Iris pigment epithelial cell (primary cell): ENCODE measurements at places on chromosomes 5 and 9.

- peak; percentile 60 for DNase-seq
Observed at GRCh38 chr5:147887026-147887627, 8.6 kb downstream of the SCGB3A2 start.

DNA sequence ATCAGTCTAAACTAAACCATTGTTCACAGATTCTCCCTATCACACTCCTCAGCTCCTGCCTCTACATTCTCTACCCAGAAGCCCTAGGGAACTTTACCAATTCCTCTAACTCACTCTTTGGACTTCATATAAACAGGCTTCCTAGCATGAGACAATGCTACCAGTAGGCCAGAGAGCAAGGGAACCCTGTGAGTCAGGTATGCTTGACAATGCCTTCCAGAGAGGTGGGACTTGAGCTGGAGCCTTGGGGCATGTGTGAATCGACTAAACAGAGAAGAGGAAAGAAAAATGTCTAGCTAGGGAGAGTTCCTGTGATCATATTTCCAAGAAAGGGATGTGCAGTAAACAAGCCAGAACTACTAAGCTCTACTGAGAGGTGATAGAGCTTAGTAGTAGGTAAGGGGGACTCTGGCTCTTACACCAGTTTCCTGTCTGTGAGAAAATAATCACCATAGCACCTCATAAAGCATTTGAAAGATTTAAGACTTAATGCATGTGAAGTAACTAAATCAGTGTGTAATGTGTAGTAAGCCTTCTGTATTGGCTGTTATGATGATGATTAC lies 6.4 kb upstream of the RFK start:
- peak; percentile 39 for DNase-seq

DNA sequence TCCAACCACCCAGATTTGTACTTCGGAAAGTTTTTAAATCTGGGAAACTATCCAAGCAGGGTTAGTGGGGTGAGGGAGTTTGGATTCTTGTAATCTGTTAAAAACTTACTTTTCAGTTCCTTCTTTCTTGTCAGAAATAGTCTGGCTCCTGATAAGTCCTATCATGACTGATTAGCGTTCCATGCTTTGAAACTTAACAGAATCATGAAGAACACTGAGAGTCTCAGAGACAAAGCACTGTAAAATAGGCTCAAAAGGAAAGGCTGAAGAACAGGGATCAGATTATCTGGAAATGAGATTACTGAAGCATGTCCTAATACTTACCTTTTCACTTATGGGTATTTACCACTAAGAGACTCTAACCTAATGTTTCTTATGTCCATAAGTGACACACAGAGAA lies 242.5 kb downstream of the ARRDC3 start:
- DNase-seq = no peak

DNA sequence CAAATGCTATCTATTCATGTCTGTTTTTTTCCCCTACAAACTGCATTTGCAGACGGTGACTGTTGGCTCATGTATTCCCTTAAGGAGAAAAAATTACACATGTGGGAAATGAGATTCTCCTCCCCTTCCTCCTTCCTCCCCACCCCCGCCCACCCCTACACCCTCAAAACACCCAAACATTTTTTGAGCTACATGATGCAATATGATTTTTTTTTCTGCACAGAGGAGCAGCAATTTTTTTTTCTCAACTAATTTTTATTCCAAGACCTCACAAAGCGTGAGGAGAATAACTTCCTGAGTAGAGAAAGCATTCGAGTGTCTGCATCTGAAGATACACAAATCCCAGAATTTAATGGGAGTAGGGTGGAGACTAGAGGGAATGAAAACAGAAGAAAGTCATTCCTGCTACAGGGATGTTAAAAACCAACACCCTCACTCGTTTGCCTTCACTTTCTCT lies 118.1 kb downstream of the PRDM6 start:
- DNase-seq = peak; percentile 51

DNA sequence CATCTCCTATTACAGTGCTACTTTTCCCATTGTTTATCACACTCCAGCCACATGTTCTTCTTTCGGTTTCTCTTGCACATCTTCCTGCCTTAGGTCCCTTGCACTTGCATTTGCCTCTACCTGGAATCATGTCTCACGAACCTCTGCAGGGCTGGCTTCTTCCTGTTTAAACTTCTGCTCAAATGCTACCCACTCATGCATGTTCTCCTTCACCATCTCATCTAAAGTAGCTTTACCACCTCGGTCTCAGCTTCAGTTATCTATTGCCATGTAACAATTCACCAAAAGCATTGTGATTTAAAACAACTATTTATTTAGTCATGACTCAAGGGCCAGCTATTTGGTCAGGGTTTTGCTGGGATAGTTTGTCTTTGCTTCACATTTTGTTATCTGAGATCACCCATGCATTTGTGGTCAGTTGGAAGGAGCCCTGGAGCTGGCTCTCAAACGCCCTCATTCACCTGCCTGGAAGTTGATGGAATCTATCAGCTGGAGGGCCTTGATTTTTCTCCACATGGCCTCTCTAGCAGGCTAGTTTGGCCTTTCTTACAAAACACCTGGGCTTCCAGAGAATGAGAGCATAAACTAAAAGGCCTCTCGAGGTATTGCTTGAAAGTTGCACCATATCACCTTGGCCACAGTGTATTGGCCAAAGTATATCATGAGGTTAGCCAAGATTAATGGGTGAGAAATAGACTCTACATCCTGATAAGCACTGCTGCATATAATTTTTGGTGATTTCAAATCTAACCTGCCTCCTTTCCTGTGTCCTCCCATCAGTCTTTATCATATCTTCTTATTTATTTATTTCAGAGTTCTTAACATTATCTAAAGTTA lies 21.4 kb downstream of the SPINK1 start:
- DNase-seq = peak; percentile 39

DNA sequence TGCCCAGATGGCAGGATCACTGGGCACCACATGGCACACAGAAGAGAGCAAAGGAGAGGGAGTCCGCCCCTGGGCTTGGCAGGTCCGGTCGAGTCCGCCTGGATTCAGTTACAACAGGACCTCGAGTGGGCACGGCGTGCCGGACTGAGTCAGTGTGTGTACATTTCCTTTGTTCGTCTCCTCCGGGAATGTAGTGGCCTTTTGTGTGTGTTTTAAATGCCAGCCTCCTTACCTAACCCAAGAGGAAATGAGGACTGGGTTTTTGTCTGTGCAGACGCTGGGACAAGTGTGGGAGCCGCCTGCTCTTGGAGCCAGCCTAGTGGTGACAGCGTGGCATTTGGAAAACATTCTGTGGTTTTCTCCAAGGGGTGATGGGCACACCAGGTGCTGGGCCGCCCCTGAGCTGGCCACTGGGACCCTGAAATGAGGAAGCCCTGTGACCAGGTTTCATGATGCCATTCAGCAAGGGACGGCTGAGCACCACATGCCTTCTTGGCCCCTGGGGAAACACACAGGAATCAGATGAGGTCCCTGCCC lies 9.6 kb downstream of the NEK6 start:
- DNase-seq = peak; percentile 73

- DNase-seq = peak; percentile 37
Observed at GRCh38 chr9:6584881-6585597, 60.5 kb downstream of the GLDC start.

- DNase-seq = no peak
Observed at GRCh38 chr5:35158622-35159369, 71.5 kb downstream of the PRLR start.

GRCh38 chr5:156800929-156801328 lies 49.2 kb upstream of the PPP1R2B start:
- no peak for DNase-seq

- DNase-seq = no peak
Observed at GRCh38 chr5:42520957-42521356, 97.7 kb downstream of the GHR start.

DNA sequence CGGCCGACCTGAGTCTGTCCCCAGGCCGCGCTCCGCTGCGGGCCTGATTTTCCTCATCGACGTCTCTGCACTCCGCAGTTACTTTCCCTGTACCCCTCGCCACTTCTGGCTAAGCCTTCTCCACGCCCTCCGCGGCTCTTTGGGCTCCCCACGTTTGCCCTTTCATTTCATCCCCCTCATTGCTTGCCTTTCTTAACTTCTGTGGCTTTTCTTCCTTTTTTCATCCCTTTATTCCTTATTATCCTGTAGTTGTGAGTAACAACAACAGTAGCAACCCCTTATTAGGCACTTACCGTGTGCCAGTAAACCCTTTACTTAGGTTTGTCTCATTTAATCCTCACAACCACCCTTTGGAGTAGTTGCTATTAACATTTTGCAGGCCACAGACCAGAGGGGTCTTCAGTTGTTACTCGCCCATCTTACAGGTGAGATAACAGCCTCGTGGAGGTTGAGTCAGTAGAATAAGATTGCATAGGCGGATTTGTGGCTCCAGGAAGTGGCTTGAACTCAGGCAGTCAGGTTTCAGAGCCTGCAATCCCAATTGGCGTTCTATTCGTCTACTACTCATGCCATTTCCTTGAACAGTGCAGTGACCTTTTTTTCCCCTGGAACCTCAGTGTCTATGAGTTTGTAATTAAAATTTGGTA lies 724 bp downstream of the TCERG1 start:
- DNase-seq = peak; percentile 74

GRCh38 chr9:132114102-132114707 lies 34.5 kb upstream of the MED27 start:
- peak; percentile 60 for DNase-seq

GRCh38 chr5:152861231-152861630 lies 456.2 kb upstream of the NMUR2 start:
- no peak for DNase-seq

DNA sequence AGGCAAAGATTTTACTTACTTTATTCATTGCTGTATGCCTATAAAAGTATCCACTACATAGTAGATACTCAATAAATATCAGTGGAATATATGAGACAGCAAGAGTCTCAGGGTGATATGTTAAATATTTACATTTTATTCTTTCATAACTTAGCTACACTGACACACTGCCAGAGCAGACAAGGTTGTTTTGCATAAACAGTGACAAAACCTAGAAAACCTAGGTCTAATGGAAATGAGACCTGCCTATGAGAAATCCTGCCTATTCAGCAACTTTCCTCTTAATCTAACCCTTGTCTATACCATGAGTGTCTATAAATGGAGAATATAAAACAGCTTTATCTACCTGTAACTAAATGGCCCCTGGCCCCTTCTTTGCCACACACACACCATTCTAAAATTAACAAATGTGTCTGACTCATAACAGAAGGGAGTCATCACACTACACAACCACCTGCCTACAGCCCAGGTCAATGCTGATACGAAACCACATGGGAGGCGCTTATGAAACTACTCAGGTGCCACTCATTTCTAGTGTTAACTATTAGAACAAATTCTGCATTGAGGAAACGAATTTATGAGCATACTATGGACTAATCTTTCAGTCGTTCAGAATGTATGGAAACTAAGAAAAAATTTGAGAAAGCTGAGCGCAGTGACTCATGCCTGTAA lies 60.3 kb downstream of the UBAP2 start:
- peak; percentile 22 for DNase-seq
